ENCODE measurements at places on chromosomes 2 and 18. TPM values are rescaled to one million over a fixed set of nuclear protein-coding genes. Genes with fewer than 3 reads are reported as not detected.
A peak's percentile ranks its signal among the peaks of the same experiment; 100 is the strongest.

The POMC gene
- not detected for total RNA-seq

The SCYGR8 gene
- total RNA-seq = not detected

The TWIST2 gene
- 20.1 TPM for total RNA-seq

The EML6 gene
- 6.0 TPM for total RNA-seq

The KCNJ3 gene
- 6.6 TPM for total RNA-seq

The CXCR2 gene
- not detected for total RNA-seq

The IL36RN gene
- total RNA-seq = not detected

DNA sequence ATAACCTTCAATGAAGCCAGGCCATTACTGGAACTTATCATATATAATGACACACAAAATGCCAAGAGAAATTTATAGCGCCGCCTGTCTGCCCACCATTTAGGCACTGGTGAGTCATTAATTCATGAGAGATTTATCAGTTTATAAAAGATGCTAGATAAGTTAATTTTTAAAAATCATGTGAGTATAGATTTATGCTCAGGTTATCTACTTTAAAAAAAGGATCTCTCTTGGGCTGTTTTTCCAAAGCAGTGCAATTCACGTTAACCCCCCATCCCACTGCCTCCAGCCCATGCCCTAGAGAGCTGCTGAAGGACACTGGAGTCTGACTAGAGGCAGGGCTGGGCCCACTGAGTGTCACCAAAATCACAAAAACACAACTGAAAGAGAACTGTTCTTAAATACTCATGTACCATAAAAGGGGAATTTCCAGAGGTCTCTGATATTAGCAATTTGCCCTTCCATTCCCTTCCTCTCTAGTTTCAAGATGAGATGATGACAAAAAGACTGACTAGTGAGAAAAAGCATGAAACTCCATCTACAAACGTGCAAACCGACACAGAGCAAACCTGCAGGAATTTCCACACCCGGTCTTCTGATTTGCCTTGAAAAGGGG, 160.8 kb downstream of the BCL2 start:
- DNase-seq = no peak

DNA sequence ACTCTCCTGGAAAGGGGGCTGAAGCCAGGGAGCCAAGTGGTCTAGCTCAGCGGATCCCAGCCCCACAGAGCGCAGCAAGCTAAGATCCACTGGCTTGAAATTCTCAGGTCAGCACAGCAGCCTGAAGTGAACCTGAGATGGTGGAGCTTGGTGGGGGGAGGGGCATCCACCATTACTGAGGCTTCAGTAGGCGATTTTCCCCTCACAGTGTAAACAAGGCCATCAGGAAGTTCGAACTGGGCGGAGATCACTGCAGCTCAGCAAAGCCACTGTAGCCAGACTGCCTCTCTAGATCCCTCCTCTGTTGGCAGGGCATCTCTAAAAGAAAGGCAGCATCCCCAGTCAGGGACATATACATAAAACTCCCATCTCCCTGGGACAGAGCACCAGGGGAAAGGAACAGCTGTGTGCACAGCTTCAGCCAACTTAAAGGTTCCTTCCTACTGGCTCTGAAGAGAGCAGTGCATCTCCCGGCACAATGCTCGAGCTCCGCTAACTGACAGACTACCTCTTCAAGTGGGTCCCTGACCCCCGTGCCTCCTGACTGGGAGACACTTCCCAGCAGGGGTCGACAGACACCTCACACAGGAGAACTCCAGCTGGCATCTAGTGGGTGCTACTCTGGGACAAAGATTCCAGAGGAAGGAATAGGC, 282.3 kb upstream of the EPC2 start:
- no peak for DNase-seq

DNA sequence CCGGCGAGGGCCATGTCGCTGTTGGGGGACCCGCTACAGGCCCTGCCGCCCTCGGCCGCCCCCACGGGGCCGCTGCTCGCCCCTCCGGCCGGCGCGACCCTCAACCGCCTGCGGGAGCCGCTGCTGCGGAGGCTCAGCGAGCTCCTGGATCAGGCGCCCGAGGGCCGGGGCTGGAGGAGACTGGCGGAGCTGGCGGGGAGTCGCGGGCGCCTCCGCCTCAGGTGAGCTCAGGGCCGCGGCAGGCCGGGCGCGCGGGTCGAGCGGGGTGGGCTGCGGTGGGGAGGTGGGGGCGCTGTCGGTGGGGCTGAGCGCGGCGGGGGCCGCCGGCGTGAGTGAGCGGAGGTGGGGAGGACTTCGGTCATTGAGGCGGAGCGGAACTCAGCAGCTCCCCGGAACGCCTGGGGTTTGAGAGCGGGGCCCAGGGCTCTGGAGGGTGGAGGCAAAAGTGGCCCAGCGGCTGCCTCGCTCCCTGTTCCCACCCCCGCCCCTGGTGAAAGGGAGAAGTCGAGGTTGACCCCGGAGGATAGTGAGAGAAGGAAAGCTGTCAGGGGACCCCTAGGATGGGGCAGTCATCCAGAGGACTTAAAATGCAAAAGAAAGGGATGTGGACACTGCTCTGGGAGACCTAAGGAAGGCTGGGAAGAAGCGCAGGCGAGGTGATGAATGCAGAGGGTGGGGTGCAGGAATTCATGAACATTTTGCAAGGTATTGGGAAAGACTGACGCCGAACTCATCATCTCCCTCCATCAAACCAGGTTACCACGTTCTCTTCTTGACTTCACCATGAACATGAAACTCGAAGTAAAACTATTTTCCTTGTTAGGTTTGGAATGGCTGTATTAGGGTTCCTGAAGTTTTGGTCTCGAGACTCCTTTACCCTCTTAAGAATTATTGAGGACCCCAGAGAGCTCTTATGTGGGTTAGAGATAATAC, 633 bp downstream of the MALT1 start:
- peak; percentile 81 for DNase-seq

GRCh38 chr2:69298261-69298660, 88.8 kb downstream of the GFPT1 start:
- DNase-seq = no peak

- DNase-seq = no peak
These were observed 572.7 kb downstream of the PIK3C3 start for GRCh38 chr18:42527766-42528165.

DNA sequence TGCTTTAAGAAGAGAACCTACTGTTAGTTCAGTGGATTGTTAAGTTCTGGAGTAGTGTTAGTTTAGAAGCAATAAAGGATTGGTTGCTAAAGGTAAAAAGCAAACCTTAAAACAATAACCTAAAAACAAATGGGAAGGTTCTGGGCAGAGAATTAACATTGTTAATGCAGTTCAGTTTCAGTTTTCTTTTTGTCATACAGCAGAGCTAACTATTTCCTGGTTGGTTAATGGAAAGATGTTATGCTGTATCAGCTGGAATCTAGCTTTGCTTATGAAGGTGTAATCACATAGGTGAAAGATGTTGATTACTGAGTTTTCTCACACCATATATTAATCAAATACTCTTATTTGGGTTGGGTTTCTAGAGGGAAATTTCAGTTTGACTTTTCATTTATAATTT, 23.8 kb downstream of the SMAD4 start:
- no peak for DNase-seq

DNA sequence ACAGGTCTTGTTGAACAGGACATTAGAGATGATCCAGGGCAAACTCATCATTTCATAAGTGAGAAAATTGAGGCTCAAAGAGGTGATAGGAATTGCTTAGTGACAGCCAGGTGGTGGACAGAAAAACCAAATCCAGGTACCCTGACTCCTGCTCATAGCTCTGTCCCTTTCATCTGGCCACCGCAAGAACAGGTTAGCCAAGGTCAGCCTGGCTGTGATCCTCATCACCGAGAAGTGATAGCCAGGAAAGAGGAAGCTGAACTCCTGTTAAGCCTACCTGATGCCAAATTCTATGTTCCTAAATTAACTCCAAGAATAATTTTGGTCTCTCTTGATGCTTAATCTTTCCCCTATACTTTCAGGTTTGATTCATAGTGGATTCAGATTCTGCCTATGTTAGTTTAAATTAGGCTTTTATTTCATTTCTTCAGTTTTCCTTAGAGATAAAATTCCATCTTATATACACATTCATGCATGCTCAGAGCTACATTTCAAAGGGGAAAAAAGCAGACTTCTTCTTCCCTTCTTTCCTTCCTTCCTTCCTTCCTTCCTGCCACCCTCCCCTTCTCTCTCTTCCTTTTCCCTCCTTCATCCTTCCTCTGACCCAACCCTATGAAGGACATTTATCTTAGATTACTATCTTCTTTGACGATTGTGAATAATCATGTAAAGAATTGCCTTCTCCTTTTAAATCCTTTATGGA, 17.3 kb upstream of the CRIM1 start:
- no peak for DNase-seq

DNA sequence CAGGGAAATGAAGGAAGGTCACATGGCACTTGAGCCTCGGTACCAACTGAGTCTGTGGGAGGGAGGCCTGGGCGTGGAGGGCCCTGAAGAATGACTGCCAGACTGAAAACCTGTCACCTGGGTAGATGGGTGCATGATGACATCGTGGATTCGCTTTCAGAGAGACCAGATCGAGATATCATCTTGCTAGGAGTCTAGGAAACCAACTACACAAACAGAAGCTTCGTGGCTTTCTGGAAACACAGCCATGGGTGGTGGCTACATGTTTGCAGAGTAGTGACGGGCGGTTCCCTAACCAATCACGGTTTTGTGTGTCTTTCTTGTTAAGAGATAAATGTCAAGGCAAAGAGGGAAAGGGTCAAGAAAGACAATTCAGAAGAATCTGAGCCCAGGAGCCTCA, 155.0 kb downstream of the EIPR1 start:
- no peak for DNase-seq

All from Peyer's patch (tissue), 4 donors.